ENCODE measurements at places on chromosomes 7 and 10.

- peak; percentile 37 for DNase-seq
Observed at GRCh38 chr10:34723750-34724149, 91.3 kb downstream of the PARD3 start.

GRCh38 chr10:128058106-128058749 is 68.0 kb downstream of the MKI67 start:
- no peak for DNase-seq

GRCh38 chr7:70770154-70770553 is 361.8 kb upstream of the GALNT17 start:
- DNase-seq = no peak

GRCh38 chr7:96085953-96086352 is 235.9 kb downstream of the SLC25A13 start:
- no peak for DNase-seq

DNA sequence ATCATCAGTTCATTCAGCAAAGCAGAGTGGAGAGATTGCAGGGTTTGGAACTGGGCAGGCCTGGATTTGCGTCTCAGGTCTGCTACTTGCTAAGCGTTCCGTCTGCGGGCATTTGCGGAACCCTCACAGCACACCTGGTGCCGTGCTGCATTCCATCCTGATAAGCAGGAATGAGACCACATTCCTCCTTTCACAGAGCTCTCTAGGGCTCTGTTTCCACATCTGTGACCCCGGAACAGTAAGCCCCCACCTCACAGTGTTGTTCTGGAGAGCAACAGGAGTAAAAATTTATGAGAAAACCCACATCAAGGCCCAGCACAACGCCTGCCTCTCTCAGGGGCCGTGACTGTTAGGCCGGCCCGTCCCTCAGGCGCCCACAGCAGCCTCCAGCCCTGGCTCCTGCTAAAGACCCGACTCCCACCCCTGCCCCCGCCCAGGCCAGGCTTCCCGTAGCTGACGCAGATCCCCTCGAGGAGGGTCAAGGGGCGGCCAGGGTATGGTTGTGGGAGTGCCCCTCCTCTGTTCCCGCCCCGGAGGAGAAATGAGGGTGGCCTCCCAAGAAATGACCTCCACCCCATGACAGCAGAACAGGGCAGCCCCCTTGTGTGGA is 128.9 kb downstream of the RGS10 start:
- no peak for DNase-seq

DNA sequence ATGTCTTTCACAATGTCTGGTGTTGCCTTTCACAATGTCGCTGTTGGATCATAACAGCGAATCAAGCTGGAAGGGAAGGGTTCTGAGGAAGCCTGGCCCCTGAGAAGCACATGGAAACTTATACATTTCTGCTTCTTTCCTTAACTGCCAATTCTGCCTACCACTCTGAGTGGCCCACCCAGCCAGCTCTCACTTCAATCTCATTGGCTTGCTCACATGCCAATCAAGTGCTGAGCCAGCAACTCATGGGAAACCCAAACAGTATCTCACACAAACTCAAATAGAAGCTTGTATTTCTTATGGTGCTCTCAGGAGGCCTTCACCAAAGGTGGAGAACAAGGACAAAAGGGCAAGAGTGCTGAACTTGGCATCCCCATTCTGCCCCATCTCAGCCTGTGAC is 117.4 kb upstream of the GPR26 start:
- no peak for DNase-seq

DNA sequence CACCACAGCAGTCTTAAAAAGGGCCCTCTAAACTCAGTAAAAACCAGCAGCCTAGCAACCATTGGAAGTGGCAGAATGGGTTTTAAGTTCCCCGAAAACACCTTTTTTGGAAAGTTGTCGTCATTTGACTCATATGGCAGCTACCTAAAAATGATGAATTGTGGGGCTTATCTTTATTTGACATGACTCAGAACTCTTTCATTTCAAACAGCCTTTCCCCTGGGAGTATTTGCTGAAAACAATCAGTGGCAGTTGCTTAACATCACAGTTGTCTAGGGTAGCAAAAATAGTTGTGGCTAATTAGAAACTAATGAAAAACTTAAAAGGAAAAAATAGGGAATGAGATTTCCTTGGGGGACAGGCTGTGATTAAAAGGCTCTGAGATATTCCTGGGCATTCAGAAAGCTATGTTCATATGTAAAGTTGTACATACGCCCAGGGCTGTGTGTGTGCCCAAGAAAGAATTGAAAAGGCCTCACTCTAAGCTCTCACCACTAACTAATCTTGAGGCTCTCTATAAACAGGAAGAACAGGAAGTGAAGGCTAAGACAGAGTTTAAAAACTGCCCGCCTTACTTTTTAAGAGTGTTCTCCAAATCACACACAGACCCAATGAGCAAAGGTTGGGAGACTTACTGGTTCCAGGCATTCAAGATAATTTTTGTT is 81.7 kb upstream of the HECTD2 start:
- DNase-seq = no peak

GRCh38 chr7:69411466-69411865 is 186.8 kb upstream of the AUTS2 start:
- DNase-seq = no peak

Data from NB4 (cell line).